ENCODE measurements at places on chromosomes 12 and 14.

DNA sequence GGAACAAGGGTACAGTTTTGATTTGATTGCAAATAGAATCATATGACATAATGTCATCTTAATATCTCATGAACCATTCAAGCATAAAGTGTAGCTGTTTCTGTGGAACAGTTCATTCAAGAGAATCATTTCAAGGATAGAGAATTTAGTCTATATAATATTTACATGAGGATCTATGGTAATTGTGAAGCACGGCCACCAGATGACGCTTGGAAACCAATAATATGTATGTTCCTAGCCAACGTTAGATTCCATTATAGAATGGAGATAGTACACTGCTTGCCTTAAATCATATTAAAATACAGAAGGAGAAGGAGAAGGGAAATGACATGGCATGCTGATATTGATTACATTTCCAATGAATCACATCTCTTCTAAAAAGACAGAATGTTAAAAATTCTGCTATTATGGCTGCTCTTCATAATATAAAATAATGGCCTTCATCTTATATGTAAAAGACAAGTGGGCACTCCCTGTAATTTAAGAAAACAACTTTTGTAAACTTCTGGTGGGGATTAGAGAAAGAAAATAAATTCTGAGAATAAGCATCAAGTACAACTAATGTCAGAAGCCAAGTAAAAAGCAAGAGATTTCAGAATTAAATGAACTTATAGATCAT lies 351.0 kb downstream of the NAV3 start:
- no peak for DNase-seq

DNA sequence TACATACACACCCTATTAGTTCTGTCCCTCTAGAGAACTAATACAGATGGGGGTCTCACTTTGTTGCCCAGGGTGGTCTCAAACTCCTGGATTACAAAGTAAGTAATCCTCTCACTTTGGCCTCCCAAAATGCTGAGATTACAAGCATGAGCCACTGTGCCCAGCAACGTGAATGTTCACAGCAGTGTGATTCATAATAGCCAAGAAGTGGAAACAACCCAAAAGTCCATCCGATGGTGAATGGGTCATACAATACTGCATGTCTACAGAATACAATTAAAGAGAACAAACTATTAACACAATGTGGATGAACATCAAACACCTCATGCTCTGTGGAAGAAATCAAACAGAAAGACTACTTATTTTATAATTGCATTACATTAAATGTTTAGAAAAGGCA lies 57.3 kb upstream of the SYNE2 start:
- DNase-seq = no peak

DNA sequence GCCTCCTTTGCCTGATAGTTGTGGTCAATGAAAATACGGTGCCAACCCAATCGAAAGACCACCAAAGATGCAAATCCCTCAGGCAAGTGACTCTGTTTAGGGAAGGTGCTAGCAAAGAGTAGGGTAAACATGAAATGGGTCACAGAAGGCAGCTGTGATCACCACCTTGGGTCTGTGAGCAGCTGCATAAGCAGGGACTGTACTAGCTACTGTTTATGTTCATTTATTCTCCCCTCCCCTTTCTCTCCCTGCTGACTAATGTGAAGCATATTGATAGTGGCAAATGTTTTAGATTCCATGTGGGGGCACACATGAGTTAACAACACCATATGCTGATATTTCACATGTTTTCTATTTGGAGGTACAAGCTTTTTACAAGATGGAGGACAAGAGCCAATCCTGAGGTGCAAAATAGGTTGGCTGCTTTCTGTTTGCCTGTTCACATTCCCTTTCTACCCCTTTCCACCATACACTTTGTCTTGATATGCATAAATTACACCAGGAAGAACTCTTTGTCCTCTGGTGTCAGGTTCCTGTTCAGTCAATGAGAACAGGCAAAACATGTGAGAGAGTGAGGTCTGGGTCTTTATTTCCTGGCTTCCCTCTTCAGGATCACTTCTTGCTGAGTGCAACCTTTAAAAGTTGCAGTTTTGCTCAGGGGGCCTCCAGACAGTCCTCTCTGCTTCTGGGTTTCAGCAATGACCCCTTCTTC lies 71.1 kb downstream of the AVPR1A start:
- no peak for DNase-seq

GRCh38 chr12:53596920-53597363 lies 29.2 kb downstream of the ATF7 start:
- no peak for DNase-seq

DNA sequence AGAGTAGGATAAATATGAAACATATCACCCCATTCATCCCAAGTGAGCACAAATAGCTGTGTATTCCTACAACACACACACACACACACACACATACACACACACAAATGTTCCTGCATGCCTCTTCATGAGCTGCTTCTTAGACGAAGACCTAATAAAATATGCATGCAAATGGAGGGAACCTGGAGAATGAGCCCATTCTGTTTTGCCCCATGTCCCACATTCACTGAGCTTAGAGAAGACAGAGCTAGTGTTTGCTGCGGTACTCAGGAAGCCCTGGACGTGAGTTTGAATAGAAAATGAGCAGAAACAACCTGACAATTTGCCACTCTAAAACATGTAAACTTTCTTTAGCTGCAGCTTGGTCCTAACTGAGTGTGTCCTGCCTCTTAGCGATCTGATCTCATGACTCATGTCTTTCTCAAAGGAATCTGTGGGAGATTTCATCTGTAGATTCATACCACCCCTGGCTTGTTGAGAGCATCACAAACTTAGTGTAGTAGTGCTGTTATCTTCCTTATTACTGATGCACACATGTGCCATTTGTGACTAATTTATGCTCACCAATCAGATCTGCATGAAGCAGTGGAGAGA lies 86.8 kb downstream of the ITPR2 start:
- DNase-seq = no peak

- no peak for DNase-seq
Measured at GRCh38 chr14:64721391-64721791, 17.2 kb downstream of the PLEKHG3 start.

DNA sequence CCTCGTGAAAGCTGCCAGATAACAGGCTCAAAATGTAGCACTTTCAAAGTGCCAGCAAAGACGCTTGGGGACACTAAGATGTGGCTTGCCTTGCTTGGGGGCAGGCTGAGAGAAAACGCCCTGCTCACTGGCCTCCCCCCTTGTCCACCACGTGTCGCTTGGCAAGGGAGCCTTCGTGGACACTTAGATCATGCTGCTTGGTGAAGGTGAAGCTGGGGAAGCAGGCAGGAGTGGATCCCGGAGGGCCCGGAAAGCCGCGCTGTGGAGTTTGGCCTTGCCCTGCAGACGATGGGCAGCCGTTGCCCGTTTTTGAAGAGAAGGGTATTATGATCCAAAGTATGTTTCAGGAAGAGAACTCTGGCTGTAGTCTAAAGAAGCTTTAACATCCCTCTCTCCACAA lies 53.4 kb upstream of the BDKRB2 start:
- DNase-seq = no peak

GRCh38 chr12:14846876-14847580 lies 3.7 kb upstream of the ART4 start:
- DNase-seq = no peak

- DNase-seq = no peak
Measured at GRCh38 chr14:31867570-31867969, 209.5 kb upstream of the ARHGAP5 start.

DNA sequence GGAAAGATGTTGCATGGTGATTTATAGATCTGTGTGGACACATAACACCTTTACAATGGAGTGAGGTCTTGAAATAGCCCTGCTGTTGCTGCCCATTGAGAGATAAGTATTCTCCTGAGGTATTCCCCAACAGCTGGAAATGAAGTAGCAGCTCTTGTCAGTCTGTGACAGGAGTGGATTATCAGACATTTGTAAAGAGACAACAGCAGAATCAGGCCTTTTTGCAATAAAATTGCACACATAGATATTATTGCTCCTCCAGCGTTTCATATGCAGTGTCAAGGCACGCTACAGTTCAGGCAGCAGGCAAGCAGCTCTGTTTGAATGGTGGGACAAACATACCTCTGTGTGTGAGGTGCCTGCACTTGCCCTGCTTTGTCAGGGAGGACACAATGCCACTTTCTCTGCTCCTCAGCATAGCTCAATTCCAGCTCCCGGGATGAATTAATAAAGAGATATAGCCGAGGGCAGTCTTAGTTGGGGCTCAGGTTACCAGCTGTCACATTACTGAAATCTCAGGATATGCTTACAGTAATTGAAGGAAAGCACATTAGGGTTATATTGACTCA lies 49.4 kb downstream of the BICD1 start:
- DNase-seq = no peak

- DNase-seq = no peak
Measured at GRCh38 chr12:69998922-69999321, 173.9 kb downstream of the MYRFL start.

- DNase-seq = no peak
Measured at GRCh38 chr12:42893803-42894202, 304.3 kb upstream of the PRICKLE1 start.

DNA sequence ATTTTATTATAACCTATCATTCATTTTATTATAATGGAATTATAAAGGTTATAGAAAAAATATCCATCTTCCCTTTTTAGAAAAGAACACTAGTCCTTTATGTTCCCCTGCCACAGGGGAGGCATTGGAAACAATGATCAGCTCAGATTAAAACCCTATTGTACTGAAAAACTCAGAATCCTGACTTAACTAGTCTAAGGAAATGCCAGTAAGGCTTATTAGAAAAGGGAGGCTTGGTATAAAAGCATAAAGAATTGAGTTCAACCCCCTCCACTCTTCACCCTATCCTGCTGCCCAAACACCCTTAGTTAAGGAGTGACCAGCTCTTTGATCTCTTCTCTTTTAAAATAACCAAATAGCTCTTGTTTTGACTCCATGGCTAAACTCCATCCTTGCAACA lies 36.0 kb downstream of the PUS7L start:
- DNase-seq = no peak

- no peak for DNase-seq
Measured at GRCh38 chr12:85626001-85626783, 210.0 kb downstream of the RASSF9 start.

DNA sequence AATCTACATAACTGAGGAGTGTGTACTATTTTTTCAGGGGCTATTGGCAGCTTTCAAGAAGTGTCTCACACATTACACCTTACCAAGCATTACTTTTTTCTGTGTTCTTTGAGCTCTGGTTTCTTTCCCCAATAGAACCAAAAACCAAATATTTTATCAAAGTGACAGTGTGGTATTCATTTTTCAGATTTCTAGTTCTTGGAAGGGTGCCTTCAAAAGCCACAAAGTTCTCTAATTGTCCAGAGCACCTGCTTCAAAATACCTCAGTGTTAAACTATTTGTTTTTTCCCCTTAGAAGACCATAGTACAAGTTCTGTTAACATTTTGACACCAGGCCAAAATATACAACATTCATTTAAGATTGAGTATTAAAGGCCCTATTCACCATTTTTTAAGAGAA lies 515.7 kb downstream of the ETNK1 start:
- no peak for DNase-seq

DNA sequence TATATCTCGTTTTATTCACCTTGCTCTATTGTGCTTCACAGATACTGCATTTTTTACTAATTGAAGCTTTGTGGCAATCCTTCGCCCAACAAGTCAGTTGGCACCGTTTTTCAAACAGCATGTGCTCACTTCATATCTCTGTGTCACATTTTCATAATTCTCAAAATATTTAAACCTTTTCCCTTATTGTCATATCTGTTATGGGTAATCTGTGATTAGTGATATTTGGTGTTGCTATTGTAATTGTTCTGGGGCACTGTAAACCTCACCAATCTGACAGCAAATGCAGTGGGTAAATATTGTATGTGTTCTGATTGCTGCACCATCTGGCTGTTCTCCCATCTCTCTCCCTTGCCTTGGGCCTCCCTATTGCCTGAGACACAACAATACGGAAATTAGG lies 191.3 kb downstream of the BTG1 start:
- DNase-seq = no peak

- DNase-seq = no peak
Measured at GRCh38 chr12:6957741-6958608, 6.8 kb downstream of the PTPN6 start.

GRCh38 chr12:31406345-31406744 lies 80.4 kb upstream of the SINHCAF start:
- no peak for DNase-seq

DNA sequence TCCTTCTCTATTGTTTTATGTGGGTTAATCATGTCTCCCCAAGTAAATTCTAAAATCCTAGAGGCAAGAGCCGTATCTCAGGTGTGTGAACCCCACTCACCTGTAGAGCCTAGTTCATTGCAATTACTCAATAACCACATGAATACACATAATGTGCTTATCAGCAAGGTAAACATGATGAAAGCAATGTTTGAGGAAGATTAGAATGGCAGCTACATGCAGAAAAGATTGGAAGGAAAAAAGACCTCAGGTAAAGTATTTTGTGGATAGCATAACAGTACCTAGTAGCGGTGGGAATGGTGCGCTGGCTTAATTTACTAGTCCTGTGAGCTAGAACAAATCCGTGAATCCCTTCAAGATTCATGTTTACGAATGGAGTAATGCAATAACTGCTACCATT lies 5.3 kb upstream of the KRAS start:
- no peak for DNase-seq

GRCh38 chr12:122346054-122346453 lies 76.4 kb downstream of the CLIP1 start:
- no peak for DNase-seq

- DNase-seq = no peak
Measured at GRCh38 chr12:64682572-64683277, 72.4 kb downstream of the RASSF3 start.

DNA sequence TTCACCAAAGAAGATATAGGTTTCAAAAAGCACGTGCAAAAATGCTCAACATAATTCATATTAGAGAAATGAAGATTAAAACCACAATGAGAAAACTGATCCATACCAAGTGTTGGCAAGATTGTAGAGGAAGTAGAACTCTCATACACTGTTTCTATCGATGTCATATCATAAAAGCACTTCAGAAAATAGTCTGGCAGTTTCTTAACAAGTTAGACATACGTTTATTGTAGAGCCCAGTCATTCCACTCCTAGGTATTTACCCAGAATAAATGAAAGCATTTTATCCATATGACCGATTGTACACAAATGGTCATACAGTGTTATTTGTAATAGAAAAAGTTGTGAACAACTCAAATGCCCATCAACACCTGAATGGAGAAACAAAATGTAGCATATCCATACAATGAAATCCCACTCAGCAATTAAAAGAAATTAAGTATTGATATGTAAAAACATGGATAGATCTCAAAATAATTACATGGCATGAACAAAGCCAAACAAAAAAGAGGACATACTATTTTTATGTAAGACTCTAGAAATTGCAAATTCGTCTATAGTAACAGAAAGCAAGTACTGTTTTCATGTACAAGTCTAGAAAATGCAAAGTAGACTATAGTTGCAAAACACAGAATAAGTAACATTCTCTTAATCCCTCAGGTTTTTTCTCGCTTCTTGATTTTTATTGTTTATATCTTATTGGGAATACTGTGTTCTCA lies 41.0 kb downstream of the USP15 start:
- DNase-seq = no peak

Measured in stimulated activated CD4-positive, alpha-beta T cell treated with anti-CD3 and anti-CD28 coated beads, Interleukin-15, amount 100 ng/mL, for 1 hour (primary cell).